ENCODE measurements at places on chromosomes 3 and 15.

DNA sequence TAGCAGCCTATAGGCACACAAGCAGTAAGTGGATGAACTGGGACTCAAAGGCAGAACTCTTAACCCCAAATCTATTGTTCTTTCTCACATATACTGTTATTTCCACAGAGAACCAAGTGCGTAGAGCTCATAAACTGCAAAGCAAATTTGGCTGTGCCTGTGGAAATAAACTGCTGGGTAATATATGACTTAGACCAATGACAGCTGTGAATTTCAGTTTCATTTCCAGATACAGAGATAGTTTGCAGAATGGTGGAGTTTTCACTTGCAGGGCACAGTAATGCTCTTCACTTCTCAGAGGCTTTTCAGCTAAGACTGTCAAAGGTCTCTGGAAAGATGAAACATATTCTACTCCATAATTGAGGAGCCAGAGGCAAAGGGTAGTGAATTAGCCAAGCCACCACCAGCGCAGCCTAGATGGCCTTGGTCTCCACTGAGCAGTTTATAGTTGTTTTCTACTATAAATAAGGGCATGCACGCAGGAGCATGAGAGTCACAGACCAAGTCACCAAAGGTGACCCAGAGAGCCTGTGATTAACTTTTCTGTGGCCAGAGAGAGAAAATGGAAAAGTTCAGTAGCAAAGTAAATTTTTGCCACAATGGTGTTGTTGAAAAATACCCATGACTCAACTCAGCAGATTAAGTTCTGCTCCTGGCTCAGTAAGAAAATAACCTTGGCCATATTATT lies 180.7 kb upstream of the GRM7 start:
- no peak for DNase-seq

DNA sequence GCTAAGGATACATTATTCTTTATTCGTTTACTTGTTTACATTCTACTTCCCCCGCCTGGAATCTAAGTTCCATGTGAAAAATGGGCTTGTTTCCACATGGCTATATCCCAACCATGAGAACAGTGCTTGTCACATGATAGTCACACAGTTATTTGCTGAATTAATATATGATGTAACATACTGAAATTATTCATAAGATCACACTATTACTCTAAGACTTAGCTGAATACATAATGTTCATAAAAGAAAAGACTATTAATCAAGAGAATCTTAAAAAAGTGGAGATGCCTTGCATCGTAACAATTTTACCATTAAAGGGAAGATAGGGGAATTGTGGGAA lies 6.5 kb downstream of the PBRM1 start:
- no peak for DNase-seq

DNA sequence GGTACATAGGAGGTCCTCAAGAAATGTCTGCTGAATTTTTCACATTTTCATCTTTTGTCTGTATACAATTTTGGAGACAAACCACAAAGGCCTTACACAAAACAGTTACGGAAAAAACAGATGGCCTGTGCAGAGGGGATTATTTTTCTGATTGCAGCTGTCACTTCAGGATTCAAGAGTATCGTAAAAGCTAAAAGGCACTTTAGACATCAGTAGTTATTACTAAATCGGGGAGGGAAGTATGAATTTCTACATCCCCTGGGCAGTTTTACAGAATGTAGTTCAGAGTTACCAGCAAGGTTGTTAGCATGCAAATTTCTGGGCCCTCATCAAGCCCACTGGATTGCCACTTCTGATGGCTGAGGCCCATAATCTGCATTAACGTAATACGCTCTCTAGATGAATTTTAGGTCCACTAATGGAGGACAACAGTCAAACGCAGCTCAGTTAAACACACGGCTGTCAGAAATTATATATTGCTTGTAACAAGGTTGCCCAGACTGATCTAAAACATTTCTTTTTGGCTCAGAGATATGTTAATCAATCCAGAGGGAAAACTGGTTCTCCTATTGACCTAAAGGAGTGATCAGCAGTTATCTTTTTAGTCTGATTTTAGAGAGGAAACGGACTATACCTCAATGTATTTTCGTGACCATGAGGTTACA lies 1.1 kb downstream of the RIOX2 start:
- no peak for DNase-seq

GRCh38 chr3:185900228-185900627 lies 37.6 kb downstream of the TRA2B start:
- DNase-seq, result no peak

- no peak for DNase-seq
Measured at GRCh38 chr3:114809668-114810413, 337.2 kb downstream of the ZBTB20 start.

GRCh38 chr3:149968216-149968615 lies 2.5 kb downstream of the PFN2 start:
- DNase-seq, result no peak

- DNase-seq, result no peak
Measured at GRCh38 chr15:92524161-92524560, 130.5 kb downstream of the ST8SIA2 start.

GRCh38 chr15:40680151-40680550 lies 14.8 kb upstream of the RAD51 start:
- DNase-seq, result no peak

DNA sequence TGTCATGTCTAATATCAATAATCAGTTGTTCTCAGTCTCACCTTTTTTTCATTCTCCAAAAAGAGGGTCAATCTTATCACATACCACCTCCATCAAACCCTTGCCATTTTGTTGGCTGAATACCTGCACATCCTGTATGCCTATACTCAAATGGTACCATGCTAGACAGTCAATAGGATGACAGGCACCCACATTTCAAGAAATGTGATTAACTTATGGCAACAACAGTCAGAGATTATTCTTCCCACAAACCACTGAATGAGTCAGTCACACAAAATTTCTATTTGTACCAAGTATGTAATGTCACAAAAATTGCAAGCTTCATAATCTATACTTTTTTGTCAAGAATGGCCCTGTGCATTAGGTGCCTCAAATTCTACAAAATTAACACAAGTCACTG lies 5.1 kb upstream of the SLC27A2 start:
- no peak for DNase-seq

DNA sequence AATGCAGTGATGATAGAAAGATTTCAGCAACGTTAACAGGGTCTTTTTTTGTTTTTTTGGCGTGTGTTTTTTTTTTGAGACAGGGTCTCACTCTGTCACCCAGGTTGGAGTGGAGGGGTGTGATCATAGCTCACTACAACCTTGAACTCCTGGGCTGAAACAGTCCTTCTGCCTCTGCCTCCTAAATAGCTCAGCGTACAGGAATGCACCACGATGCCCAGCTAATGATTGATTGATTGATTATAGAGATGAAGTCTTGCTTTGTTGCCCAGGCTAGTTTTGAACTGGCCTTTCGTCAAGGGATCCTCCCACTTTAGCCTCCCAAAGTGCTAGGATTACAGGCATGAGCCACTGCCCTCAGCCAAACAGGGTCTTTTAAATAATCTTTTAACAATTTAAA lies 7.0 kb downstream of the CHP1 start:
- no peak for DNase-seq

DNA sequence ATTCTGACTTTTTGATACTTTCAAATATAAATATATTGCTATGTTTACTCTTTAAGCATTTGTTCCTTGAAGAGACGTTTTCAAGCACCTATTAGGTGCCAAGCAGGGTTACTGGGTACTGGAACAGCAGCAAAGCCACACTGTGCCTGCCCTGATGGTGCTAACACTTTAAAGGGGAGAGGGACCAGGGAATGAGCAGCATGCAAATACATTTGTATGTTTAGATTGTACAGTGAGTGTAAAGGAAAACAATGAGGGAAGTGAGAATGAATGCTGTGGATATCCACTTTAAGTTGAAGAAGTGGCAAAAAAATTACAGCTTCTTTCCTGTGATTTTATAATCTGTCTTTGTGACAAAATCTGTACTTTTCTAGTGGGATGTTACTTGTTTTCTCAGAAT lies 400.2 kb upstream of the ATP11B start:
- no peak for DNase-seq

DNA sequence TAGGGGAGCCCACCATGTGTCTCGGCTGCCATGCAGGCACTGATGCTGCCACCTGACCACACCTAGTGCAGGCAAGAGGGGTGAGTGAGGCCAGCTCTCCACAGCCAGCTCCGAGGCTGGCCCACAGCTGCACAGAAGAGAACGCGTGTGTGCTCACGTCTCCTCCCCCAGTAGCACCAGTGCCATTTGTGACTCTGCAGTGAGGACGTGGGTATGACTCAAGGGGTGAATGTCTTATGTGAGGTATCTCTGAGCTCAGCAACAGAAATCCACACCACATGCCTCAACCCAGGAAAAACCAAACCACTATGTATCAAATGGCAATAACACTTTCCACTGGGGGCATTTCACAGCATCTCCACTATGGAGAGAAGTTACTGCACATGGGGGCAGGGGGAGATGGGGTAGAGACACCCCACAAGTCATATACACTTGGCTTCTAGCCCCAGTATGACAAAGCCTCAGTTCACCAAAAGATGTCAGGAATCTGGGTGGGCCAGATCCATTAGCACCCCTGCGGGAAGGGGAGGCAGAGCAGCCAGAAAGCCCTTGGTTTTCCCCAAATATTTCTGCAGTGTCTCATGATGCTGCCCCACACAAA lies 87.6 kb downstream of the LRIG1 start:
- DNase-seq, result no peak

GRCh38 chr15:74409225-74409624 lies 24.5 kb downstream of the SEMA7A start:
- no peak for DNase-seq

DNA sequence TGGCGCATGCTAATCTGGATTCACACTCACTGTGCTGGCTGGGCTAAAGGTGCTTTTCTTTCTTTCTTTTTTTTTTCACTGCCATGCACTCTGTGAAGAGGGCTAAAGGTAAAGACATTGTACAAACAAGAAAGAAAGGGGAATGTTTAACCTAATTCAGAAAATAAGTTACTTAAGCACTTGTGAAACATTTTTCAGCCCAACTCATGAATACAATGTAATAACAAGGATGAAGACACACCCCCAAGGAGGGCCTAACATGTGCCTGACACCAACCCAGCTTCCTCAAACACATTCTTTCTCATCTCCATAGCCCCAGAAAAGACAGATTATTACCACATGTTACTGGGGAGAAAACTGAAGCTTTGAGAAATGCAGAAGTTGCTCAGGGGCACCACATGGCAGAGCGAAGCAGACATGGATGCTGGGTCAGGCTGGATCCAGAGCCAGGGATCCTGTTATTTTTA lies 5.7 kb downstream of the STIMATE start:
- no peak for DNase-seq

DNA sequence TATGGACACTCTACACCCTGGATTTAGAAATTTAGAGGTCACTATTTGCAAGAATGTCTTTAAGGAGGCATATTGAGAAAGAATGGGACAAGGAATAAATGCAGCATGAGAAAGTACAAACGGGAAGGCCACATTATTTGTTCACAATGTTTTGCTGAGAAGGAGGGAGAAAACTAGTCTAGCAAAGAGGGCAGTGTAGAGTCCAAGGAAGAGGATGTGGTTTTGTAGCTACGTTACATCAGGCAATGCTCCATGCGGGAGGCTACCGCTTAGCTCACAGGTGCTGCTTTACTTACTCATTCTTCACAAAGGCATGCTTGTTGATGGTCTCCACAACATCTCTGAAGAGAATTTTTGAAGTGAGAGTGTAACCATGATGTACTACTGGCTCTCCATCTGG lies 191.1 kb downstream of the PLCH1 start:
- DNase-seq, result no peak

DNA sequence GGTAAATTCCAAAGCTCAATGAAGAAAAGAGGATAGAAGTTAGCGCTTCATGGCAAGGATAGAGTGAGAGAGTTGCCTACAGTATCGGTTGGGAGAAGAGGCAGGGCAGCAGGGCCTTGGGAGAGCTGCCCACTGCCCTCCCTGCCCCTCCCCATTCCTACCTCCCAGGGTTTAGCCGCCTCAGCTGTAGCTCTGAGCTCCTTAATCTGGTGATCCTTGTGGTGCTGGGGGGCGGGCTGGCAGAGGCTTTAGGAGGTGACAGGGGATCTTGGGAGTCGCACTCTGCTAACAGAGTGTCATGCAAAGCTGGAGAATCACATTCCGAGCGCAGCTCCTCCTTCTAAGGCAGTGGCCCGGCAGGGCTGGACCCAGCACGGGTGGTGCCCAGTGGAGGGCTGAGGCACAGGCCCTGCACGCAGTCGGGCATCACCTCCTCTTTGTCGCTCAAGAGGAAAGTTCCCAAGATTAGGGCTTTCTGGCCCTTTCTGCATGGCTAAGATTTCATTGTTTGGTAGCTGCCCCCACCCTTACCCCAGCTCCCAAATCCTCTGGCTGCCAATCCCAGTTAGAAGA lies 57.1 kb upstream of the POLG start:
- DNase-seq, result no peak

DNA sequence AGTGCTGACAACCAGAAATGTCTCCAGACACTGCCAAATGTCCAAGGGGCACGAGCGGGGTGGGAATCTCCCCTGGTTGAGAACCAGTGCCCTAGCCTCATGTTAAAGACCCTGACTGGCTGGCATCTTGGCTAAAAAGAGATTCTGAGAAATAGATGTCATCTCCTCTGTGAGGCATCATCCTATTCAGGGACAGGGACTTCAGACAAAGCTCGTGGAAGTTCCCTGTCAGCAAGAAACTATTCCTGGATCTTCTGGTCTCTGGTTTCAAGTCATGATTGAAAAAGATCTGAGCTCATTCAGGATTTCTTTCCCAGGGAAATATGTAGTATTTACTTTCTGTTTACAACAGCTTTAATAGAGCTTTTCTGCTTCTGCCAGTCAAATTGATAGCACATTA lies 10.8 kb downstream of the WDR5B start:
- DNase-seq, result no peak

DNA sequence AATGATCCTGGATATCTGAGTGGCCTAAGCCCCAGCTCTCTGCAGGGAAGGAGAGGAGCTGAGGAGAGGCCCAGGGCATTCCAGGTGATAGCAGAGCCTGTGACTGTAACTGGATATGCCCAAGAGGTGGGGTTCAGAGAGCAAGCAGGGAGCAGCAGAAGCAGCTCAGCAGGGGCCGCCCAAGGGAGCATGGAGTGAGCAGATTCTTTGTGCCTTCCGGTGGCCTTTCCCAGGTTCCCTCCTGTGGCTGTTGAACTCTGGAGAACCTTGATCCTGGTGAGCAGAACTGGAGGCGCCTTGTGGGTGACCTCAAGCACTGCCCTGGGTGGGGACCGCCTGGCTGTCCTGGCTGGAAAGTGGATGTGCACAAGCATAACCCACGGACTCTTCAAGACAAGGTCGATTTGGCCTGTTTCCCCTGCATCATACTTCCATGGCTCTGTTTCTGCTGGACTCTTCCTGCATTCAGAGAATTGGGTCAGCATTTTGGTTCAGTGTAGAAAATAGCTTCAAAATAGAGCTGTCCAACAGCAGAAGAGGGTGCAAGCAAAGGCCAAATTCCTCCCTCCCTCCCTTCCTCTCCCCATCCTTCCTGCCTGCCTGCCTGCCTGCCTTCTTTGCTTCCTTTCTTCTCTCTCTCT lies 76.1 kb downstream of the ARNT2 start:
- DNase-seq, result no peak

GRCh38 chr3:13825821-13826220 lies 54.0 kb downstream of the WNT7A start:
- no peak for DNase-seq

DNA sequence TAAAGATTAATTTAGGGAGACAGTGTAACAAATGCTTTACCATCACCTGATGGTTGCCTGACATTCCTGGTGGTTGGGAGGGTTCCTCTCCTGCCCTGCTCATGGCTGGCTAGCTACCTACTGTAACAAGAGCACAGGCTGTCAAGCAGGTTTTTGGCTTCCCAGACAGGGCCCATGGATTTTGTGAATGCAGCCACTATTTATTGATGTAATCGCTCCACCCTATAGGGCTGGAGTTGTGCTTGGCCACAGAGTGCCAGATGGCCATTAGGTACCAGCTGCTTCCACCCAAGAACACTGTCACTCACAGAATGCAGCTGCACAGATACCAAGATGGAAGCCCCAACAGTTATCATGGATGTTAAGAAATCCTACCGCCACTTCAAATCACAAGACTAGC lies 31.0 kb upstream of the KLHL25 start:
- no peak for DNase-seq
